Activated naive CD4-positive, alpha-beta T cell (primary cell): ENCODE measurements at places on chromosomes 4 and X.

DNA sequence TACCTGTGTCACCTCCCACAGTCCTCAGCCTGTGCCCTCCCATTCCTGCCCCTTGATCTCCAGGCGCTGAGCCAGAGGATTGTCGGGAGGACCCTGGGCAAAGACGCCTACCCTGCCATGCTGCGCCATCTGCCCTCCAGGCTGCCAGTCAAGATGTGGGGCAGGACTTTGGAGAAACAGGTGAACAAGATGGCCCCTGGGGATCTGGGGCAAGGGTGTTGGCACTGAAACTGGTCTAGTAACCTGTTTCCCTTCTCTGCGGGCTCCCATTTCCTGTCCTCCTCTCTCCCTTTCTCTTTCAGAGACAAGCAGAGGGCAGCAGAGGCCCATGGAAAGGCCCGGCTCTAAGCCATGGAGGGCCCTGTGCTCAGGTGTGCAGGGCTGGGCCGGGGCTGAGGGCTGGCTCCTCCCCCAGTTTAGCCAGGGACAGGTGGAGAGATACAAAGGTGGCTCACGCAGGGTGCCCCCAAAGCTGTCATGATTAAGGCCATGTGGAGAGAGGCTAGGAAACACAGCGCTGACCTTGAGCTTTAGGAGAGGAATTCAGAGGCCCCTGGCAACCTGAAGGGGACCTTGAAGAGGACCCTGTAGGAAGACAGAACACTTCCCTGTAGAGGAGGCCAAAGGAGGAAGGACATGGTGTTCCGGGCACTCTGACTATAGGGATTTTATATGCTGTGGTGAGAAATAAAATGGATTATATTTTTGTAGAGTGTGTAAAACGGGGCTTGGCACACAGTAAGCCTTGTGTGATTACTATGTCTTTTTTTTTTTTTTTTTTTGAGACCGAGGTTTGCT lies at the start of gene GLOD5:
TSS of gene GLOD5 (plus strand) at position 74 of the 798 bp plus-strand sequence. CDS start at position 118, 44 bp downstream.
- DNase-seq = no peak

GRCh38 chr4:73098713-73099112 lies 29.2 kb upstream of the COX18 start:
- no peak for DNase-seq

DNA sequence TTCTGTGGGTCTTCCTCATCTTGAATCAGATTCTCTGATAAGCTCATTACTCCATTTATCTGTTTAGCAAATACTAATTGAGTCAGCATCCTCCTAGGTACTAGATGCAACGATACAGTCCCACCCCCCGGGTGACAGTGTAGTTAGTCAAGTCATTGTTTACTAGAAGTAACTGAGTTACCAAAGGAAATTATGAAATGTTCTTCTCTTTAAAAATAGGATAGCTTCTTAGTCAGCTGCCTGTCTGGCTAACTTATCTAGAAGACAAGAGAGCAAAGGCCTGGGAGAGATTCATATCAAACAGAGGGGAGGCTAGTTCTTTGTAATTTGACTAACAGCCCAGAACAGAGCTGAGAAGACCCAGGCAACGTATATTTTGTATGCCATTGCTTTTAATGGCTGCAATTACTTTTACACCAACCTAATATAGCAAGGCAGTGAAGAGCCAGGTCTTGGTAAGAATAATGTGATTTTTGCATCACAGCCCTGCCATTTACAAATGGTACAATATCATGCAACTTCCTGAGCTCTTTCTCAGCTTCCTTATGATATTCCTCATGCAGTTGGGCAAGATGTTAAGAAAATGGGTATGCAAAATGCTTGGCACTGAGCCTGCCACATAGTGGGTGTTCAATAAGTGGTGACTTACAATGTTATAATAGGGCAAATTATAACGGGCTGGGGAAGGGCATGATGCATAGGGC lies 149.9 kb downstream of the CHIC2 start:
- DNase-seq = no peak

- no peak for DNase-seq
Observed at GRCh38 chrX:39726771-39727170, 371.0 kb downstream of the BCOR start.

GRCh38 chr4:8209181-8209874 lies 10.2 kb downstream of the SH3TC1 start:
- DNase-seq = no peak

GRCh38 chr4:7663075-7663541 lies 228.4 kb upstream of the PSAPL1 start:
- no peak for DNase-seq

- no peak for DNase-seq
Observed at GRCh38 chr4:30836231-30836630, 116.1 kb downstream of the PCDH7 start.

DNA sequence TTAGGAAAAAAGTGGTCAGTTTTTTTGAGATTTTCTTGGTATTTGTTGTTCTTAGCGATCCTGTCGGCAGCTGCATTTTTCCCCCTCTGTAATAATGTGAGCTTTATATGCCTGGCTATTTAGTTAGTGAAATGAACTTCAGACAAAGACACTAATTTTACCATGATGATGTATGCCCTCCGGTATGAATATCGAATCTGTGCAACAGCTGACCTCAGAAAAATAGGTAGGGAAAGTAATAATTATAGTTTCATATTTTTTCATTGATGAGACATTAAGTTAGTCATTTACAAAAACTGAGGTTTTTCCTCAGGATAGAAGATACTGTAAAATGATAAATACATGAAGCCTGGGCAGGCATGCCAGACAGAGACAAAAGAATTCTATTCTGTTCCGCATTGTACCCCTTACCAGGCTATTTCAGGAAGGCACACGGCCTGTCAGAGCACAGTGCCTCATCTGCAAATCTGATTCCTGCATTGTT lies 155.8 kb downstream of the SHROOM3 start:
- DNase-seq = no peak

- no peak for DNase-seq
Observed at GRCh38 chr4:148530114-148530513, 87.9 kb upstream of the NR3C2 start.

- no peak for DNase-seq
Observed at GRCh38 chrX:86711531-86712180, 563.4 kb downstream of the DACH2 start.
